ENCODE measurements at places on chromosomes 3 and 15.

- no peak for DNase-seq
Measured at GRCh38 chr3:71881732-71882131, 96.8 kb upstream of the PROK2 start.

- DNase-seq: no peak
Measured at GRCh38 chr3:66363148-66363547, 137.7 kb downstream of the LRIG1 start.

DNA sequence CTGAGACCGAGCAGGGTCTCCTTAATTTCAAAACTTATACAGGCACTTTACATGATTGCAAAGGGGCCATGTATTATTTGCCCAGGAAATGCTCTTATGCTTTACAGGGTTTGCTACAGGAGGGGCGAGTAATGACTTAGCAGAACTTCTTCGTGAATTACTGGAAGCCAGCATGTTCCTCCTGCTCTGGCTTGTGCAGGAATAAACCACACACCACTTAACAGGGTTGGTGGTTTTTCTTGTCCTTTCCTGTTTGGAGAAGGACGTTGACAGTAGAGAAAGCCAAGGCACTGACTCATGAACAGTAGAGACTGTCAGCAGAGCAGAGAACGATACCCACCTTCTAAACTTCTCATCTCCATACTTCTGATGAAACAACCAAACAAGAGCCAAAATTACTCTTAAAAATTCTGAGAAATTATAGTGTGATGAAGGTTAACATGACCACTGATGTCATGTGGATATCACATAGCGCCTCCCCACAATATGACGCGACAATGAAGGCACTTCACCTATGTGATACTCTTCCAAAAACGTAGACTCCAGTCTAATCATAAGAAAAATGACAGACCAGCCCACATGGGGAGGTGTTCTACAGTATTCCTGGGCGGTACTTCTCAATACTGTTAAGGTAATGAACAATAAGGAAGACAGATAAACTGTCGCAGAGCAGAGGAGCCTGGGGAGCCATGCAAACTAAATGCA is 24.7 kb upstream of the MCTP2 start:
- DNase-seq: peak; percentile 22

- no peak for DNase-seq
Measured at GRCh38 chr3:172257648-172258400, 190.4 kb downstream of the GHSR start.

DNA sequence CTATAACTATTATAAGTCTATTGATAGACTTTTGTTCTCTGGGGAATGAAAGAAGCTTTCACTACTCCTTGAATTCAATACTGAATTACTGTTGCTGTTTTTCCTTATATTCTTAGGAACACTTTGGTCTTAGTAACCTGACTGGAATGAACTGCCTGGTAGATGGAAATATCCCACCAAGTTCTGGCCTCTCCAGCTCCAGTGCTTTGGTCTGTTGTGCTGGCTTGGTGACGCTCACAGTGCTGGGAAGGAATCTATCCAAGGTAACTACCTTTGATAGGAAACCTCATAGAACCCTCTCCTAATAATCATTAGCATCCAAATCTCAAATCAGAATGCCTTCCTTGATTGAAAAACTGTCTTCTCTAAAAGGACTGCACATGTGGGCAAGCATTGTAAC is 69.1 kb downstream of the GALK2 start:
- DNase-seq: no peak

DNA sequence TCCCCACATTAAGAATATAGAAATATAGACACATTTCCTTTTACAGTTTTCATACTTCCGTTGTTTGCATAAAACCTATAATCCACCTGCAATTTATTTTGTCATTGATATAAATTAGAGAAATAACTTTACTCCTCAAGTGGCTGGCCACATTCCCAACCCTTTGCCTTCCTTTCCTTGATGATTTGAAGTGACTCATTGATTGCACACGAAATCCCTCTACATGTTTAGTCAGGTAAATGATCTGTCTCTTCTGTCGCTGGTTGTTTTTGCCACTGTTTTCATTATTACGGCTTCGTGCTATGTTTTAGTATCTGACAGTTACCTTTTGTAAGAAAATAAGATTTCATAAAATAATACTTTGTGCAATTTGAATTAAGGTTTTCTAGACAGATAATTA is 272.2 kb upstream of the NR2E3 start:
- no peak for DNase-seq

GRCh38 chr15:69060744-69061143 is 46.2 kb downstream of the NOX5 start:
- DNase-seq: peak; percentile 18

- DNase-seq: no peak
Measured at GRCh38 chr3:56792193-56792592, 9.6 kb downstream of the ARHGEF3 start.

GRCh38 chr15:50487287-50487686 is 59.2 kb downstream of the USP50 start:
- DNase-seq: no peak

DNA sequence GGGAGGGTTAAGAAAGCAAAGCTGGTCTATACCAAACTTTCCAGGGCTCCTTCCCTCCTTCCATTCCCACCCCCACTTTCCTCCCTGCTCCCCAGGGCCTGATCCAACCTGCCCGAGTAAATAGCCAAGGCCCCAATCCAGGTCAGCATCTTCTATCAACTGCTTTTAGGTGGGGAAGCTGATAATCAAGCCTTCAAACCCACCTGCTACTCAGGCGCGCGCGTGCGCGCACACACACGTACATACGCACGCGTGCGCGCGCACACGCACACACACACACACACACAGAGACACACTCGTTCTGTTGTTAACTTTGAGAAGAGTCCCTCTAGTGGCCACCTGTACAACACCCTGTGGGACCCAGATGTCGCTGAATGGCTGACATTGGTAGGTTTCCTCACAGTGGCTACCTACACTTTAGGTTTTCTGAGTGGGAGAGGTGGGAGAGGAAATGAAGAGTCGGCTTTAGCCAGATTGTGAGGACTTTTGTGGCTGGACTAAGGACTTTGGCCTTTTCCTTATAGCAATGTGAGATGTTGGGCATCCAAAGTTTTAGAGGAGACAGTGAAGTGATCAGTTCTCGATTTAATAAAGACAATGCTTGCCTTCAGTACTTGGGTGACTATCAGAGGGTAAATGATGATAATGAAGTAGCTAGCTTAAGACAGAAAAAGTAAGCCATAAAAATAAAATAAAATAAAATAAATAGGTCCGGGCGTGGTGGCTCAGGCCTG is 179.9 kb upstream of the C2CD4B start:
- DNase-seq: peak; percentile 76

- DNase-seq: no peak
Measured at GRCh38 chr3:118101891-118102290, 932.8 kb downstream of the IGSF11 start.

- DNase-seq: no peak
Measured at GRCh38 chr15:100723315-100723801, 121.0 kb downstream of the ASB7 start.

DNA sequence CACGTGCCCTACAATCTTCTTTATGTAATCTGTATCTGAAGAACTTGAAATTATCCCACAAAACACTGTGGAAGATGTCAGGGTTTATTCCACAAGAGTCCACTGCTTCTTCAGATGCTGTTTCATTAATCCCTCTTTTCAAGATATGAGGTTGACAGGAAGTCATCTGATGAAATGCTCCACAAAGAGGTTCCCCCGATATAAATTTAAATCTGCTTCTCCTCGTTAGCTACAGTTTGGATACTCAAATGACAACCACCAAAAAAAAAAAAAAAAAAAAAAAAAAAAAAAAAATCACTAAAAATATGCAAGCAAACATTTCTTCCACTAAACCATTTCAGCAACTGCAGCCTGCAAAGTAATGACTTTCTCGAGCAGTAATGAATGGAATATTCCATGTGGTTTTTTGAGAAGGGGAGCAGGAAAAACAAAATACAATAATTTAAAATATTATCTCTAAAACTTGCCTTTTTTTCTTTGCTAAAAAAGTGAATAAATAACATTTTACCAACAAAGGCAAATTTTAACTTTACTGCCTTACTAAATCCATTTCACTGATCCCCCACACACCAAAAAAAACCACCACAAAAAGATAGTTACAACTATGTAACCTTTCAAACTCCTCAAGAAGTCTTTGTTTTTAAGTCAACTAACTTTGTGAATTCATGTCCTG is 37.8 kb downstream of the DLG1 start:
- DNase-seq: no peak

DNA sequence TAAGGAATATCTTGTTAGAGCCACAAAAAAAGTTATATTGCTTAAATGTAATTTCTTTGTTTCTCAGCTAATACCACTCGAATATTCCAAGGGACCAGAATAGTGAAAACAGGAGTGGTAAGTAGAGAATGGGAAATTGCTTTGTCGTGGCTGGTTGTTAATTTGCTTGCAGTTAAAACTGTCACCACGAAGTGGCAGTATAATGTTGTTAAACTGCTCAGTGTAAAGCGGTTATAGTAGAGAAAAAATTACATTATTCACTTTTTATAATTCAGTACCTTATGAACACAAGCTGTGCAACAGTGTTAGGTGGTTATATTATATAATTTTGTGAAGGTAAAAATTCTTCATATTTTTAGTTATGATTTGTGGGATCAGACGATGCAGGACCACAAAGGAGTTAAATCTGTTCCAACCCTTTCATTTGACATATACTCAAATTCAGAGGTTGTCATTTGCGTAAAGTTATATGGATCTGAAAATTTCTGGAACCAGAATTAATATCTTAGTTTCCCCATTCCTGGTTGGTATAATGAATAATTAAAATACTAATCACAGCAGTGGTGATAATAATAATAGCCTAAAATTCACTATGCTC is 171.8 kb downstream of the FEZF2 start:
- peak; percentile 10 for DNase-seq

- DNase-seq: no peak
Measured at GRCh38 chr3:134008630-134009156, 21.0 kb downstream of the SLCO2A1 start.

DNA sequence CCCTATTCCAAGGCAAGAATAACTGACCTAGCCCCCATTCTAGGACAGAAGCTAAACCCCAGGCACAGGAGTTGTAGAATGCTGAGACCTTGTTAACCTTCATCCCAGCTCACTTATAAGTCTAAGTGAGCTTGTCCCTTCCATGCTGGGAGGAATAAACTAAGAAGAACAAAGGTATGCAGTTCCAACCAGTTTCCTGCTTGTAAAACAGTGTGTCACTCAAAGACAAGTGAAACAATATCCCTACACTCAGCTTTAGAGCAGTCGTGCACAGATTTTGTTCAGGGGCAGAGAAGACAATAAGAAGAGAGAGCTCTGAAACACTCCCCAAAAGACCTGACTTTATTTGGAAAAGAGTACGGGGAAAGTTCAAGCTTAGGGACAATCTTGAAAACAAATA is 292.1 kb downstream of the CGGBP1 start:
- DNase-seq: no peak

DNA sequence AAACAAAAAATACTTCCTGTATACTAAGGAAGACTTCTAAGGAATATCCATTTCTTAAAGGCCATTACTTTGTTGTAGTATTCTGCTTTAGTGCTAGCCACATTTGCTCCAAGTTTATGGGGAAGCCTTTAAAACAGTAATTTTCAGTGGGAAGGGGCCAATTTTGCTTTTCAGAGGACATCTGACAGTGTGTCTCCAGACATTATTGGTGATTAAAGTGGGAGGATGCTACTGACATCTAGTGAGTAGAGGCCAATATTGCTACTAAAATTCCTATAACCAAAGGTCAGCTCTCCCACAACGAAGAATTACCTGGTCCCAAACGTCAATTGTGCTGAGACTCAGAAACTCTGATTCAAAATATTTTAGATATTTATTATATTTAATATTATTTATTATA is 24.8 kb downstream of the SLC28A2 start:
- DNase-seq: peak; percentile 41

- no peak for DNase-seq
Measured at GRCh38 chr3:55169608-55170072, 241.8 kb upstream of the LRTM1 start.

DNA sequence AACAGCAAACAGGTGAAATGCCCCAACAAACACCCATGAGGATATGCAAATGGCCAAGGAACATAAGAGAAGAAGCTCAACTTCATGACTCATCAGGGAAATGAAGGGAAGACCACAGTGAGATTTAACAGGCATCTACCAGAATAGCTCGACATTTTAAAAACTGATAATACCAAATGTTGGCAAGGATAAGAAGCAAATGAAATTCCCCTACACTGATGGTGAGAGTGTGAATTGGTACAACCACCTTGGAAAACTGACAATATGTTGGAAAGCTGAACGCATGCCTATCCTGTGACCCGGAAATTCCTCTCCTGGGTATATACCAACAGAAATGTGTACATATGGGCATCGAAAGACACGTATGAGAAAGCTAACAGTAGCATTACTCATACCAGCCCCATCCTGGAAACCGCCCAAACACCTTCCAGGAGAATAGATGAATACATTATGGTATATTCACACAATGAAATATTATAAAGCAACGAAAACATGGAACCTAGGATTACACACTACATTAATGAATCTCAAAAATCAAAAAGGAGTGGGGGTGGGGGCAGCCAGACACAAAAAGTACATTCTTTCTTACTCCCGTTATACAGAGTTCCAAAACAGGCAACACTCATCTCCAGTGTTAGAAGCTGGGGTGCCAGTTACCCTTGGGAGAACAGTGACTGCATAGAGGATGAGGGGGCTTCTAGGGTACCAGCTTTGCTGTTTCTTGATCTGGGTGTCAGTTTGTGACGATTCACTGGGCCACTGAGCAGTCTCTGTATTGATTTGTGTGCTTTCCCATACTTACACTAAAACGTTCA is 16.9 kb downstream of the RFTN1 start:
- DNase-seq: no peak

DNA sequence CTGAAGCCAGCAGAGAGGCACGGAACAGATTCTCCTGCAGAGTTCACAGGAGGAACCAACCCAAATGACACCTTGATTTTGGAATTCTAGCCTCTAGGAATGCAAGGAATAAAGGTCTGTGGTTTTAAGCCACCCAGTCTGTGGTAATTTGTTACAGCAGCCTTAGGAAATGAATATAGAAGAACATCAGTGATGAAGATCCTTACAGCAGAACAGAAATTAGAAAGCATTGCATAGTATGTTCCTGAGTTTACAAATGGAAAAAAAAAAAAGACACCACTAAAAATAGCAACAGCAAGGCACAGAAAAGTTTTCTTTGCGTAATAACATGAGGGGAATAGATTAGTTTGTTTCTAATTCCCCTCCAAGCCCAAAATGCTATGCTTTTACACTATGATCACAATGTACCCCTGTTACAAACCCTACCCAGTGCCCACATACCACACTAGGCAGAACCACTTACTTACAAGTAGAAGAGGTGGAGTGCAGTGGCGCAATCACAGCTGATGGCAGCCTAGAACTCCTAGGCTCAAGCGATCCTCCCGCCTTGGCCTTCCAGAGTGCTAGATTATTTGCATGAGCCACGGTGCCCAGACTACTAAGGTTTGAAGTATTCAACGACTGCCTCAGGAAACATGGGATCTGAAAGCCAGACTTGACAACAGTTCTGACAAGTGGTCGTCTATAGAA is 84.3 kb downstream of the SHQ1 start:
- DNase-seq: no peak

- DNase-seq: no peak
Measured at GRCh38 chr3:125077864-125078263, 22.1 kb upstream of the HEG1 start.

GRCh38 chr15:65963911-65964482 is 94.7 kb downstream of the RAB11A start:
- DNase-seq: no peak
